ENCODE measurements at places on chromosomes 1 and 21.
A peak's percentile ranks its signal among the peaks of the same experiment; 100 is the strongest.

- DNase-seq, result no peak
Measured at GRCh38 chr1:234897390-234897749, 231.3 kb downstream of the TOMM20 start.

DNA sequence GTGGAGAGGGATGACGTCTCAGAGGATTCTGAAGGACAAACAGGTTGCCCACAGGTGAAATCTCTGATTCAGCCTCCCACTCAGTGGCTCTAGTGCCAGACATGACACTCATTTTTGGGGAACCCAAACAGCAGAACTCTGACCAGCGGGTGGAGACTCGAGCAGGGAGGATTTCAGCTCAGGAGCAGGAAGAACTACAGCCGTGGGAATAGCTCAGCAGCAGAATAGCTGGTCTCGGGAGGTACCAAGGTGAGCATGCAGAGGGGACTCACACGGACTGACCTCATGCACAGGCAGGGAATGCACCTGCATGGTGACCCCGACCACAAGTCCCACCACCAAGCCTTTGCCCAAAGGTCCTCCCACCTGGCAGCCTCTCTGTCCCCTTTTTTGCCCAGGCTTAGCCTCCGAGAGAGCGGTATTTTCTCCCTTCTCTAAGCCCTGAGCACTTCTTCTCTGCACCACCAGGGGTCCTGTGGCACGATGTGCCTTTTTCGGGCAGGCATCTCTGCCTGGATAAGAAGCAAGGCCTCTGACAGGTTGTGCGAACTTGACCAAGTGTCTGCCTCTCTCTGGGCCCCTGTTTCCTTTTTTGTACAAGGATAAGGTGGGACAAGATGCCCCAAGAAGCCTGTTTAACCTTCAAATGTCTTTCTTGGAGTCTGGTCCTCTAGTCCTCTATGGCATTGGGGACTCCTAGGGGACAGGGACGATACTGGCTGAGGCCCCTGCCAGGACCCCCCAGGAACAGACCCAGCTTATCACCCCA lies 8.8 kb upstream of the FGR start:
- DNase-seq, result peak; percentile 65

DNA sequence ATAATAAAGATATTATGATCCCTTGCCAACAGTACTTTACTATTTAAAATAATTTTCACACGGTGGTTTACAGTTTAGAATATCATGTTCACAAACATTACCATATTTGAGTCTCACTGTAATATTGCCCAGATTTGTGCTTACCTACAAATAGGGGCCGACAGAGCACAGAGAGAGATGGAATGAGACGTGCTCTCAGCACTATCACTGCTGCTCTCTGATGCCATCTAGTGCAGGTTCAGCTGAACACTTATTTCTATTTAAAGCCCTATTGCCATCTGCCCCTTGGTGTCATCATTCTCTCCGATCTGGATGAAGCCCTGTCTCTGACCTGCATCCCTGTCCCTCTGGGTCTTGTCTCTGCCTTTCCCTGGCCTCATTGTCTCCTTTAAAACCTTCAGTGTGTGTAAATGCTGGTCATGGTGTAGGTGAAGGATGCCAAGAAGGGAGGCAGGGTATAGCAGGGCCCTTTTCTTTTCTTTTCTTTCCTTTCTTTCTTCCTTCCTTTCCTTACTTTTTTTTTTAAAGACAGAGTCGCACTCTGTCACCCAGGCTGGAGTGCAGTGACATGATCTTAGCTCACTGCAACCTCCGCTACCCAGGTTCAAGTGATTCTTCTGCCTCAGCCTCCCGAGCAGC lies 6.9 kb upstream of the GPATCH4 start:
- peak; percentile 87 for DNase-seq

- DNase-seq, result no peak
Measured at GRCh38 chr1:14593302-14593701, 5.2 kb upstream of the KAZN start.

GRCh38 chr1:36149973-36150295 lies 648 bp upstream of the TRAPPC3 start:
- no peak for DNase-seq

DNA sequence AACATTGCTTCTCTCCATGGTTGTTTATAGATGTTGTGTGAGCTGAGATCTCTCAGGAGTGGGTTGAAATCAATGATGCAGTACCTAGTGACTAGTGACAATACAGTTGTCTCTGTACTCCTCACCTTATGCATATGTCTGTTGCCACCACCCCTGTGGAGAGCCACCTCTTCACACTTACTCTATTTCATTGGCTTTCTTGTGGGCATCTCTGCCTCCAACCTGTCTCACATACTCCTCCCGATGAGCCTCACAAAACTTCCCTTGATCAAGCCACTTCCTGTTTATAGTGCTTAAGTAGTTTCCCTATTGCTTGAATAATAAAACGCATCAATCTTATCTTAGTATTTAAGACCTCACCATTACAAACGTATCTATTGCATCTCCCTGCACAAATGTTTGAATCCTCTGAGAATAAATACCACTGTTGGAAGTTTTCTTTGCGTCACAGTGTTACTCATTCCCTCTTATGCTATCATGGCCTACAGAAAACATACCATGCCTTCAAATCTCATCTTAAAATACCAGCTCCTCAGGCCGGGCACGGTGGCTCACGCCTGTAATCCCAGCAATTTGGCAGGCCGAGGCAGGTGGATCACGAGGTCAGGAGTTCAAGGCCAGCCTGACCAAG lies 54.7 kb upstream of the GREM2 start:
- no peak for DNase-seq

GRCh38 chr1:100622966-100623762 lies 85.2 kb downstream of the GPR88 start:
- DNase-seq, result peak; percentile 71

DNA sequence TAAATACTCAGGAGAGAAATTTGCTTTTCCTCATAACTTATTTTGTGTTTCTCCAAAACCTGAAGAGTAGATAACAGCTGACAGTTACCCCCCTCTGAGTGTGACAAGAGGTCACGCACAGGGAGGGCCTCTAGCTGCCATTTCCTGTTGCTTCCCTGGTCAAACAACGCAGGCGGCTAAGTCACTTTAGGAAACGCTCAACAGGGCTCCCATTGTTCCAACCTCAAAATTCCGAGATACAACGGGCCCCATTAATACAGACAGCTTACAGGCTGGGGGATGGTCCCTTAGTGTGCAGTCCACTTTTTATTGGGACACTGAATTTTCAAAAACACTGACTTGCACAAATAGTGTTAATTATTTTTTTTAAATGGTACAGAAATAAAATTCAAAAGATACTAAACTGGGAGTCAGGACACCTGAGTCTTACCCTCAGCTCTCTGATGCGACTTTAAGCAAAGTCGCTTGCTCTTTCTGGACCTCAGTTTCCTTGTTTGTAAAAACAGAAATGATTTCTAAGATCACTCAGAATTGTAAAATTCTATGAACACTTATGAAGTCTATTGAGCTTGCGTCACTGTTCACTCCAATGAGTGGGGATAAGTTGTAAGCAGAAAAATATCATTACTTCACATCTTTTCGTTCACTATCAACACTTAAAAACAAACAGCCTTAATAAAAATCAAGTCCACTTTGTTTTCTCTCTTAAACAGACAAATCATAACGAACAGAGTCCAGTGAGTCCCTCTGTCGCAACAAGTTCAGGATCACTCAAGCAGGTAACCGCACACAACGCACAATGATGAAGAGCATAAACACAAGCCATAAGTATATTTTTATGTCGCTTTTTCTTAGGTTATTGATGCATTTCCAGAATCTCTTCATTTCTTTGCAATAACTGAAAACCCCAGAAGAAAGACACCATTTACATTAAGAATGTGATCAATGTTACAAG lies 13.5 kb downstream of the LZIC start:
- DNase-seq, result no peak

DNA sequence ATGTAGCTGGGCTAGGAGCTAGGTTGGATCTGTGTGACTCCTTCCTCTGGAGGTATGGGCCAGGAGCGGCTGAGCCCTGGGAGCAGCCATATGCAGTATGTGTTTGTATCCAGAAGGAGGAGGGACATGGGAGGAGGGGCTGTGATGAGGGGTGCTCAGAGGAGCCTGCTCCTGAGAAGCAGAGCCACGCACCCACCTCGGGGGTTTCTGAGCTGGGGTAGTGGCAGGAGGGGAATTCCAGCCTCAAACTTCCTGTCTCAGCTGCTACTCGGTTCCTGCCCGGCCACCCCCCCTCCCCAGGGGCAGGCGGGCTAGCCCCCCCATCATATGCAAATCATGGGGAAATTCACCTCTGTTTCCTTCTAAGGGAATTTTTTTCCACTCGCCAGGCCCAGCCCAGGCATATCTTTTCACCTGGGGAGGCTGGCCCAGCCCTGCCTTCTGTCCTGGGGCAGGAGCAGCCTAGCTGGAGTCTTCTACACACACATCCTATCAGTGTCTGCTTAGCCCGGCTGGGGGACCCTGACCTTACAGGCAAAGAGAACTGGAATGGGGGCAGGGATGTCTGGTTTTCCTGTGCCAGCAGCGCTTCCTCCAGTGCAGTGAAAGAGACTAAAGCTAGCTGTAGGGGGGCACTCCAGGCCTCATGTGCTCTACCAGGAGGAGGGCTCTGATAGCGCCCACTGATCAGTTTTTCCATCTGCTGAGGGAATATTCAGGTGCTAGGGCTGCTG lies 3.0 kb downstream of the ZC3H12A start:
- peak; percentile 45 for DNase-seq
